SJCRH30 (cell line): ENCODE measurements at places on chromosomes 1 and 21. TPM values are rescaled to one million over a fixed set of nuclear protein-coding genes. Genes with fewer than 3 reads are reported as not detected.

The ZYG11A gene
- 0.03 and 0.22 TPM in 2 replicates for total RNA-seq

The TMIGD3 gene
- total RNA-seq = not detected in 2 replicates

The PCSK9 gene
- total RNA-seq = 0.15 and 0.22 TPM in 2 replicates

The AK2 gene
- total RNA-seq = 279 and 283 TPM in 2 replicates

The TNFAIP8L2 gene
- total RNA-seq = not detected in 2 replicates

The ANP32E gene
- total RNA-seq = 85.9 and 92.1 TPM in 2 replicates

The SLC35F3 gene
- total RNA-seq = not detected in 2 replicates

The TFAP2E gene
- total RNA-seq = 9.8 and 10.9 TPM in 2 replicates

The HSPA6 gene
- total RNA-seq = 0.13 and 0.18 TPM in 2 replicates

The KCNK1 gene
- total RNA-seq = not detected in 2 replicates

The NBPF6 gene
- 0.63 and 0.69 TPM in 2 replicates for total RNA-seq

GRCh38 chr1:84403347-84403746, 5.1 kb downstream of the DNASE2B start:
- no peak for DNase-seq
- no peak overlapping the region for H3K4me3 ChIP-seq
- no peaks in the 10 kb centered on the region for H3K36me3 ChIP-seq
- no peak overlapping the region for H3K27ac ChIP-seq

GRCh38 chr1:23896491-23896890, 16.7 kb downstream of the CNR2 start:
- H3K4me1 ChIP-seq = no peaks in the 10 kb centered on the region
- no peaks in the 10 kb centered on the region for H3K36me3 ChIP-seq
- H3K27me3 ChIP-seq = peaks cover 14% of the 10 kb centered on the region; the same call in 1 of the 2 replicates
- H3K27ac ChIP-seq = no peak overlapping the region

- DNase-seq = no peak
- no peak overlapping the region for H3K27ac ChIP-seq
- peaks cover 11% of the 10 kb centered on the region; the same call in 1 of the 2 replicates for H3K36me3 ChIP-seq
- H3K4me1 ChIP-seq = no peaks in the 10 kb centered on the region
Measured at GRCh38 chr1:9766759-9767442, 56.9 kb downstream of the CLSTN1 start.

- H3K27ac ChIP-seq = peak overlapping the region; percentile 16; the same call in 1 of the 2 replicates
- peaks cover 22% of the 10 kb centered on the region for H3K4me1 ChIP-seq
- H3K27me3 ChIP-seq = no peaks in the 10 kb centered on the region
- H3K36me3 ChIP-seq = no peaks in the 10 kb centered on the region
- DNase-seq = no peak
Measured at GRCh38 chr21:36423771-36424433, 38.7 kb downstream of the CHAF1B start.

DNA sequence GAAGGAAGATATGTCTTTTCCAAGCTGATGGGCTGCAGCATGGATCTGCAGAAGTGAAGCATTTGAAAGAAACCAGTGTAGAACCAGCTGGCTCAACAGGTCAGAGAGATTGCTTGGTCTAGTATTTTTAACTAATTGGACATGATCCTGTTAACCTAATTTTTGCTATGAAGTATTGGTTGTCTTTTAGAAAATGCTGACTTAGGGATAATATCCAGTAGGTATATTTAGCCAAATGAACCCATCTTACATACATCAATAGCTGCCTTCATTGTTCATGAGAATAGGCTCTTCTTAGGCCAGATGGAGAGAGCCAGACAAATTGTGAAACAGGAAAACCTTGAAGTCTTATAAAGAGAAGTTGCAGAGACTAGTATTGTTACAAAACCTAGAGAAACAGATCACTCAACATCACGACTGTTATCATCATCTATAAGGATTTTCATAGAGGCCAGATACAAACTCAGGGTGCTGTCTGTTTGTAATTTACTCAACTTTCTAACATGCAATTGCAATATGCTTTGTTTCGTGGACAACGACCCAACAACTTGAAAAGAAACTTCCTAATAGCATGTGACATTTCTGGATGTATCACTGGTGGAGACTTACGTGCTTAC, 148.2 kb downstream of the DISC1 start:
- no peak overlapping the region for H3K27ac ChIP-seq
- no peak overlapping the region for H3K4me3 ChIP-seq
- H3K27me3 ChIP-seq = no peaks in the 10 kb centered on the region
- no peak for DNase-seq
- 0 out of 2 replicates have a peak, but pooled peaks cover 5% of the 10 kb centered on the region for H3K36me3 ChIP-seq

- peaks cover 18% of the 10 kb centered on the region for H3K4me1 ChIP-seq
- H3K27me3 ChIP-seq = no peaks in the 10 kb centered on the region
- H3K36me3 ChIP-seq = no peaks in the 10 kb centered on the region
- no peak for DNase-seq
- no peak overlapping the region for H3K27ac ChIP-seq
Measured at GRCh38 chr1:7326366-7326765, 444.7 kb upstream of the VAMP3 start.

GRCh38 chr21:17758683-17759082, 60.5 kb downstream of the C21orf91 start:
- H3K36me3 ChIP-seq = no peaks in the 10 kb centered on the region
- no peak for DNase-seq
- H3K27me3 ChIP-seq = no peaks in the 10 kb centered on the region
- H3K4me3 ChIP-seq = no peak overlapping the region

DNA sequence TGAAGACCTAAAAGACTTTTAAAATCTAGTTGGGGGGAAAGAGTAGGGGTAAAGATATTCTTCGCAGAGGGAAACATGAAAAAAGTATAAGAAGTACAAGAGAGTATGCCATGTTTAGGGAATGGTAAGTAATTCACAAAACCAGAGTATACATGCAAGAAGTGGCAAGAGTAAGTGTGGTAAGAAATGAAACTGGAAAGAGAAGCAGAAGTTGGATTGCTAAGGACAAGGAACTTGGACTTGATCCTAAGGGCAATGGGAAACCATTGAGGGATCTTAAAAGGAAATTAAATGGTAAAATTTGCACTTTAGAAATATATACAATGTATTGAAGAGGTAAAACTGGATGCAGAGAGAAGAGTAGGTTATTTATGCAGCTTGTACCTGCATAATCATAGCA, 9.2 kb upstream of the ZNF644 start:
- H3K36me3 ChIP-seq = no peaks in the 10 kb centered on the region
- H3K4me1 ChIP-seq = no peaks in the 10 kb centered on the region
- H3K27ac ChIP-seq = no peak overlapping the region
- DNase-seq = no peak
- H3K27me3 ChIP-seq = no peaks in the 10 kb centered on the region

- H3K36me3 ChIP-seq = no peaks in the 10 kb centered on the region
- H3K4me1 ChIP-seq = peaks cover 25% of the 10 kb centered on the region
- no peak for DNase-seq
Measured at GRCh38 chr1:220701974-220702373, 11.8 kb downstream of the C1orf115 start.

DNA sequence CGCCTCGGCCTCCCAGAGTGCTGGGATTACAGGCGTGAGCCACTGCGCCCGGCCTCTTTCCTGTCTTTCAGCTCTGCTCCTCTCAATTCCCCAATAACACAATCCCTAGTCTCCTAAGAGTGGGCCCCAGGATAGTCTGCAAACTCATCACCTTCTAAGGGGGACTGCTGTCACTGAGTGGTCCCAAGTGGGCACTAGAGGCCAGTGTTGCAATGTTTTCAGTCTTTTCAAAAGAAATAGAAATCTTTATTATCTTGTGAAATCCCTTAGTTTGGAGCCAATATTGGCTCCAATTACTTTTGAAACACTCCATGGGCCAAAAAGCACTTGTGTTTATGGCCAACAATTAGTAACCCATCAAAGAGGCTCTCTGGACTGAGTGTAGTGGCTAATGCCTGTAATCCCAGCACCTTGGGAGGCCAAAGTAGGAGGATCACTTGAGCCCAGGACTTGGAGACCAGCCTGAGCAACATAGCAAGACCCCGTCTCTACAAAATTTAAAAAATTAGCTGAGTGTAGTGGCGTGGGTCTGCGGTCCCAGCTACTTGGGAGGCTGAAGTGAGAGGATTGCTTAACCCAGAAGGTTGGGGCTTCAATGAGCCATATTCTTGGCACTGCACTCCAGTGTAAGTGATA, 28.6 kb upstream of the ZNF697 start:
- no peak overlapping the region for H3K27ac ChIP-seq
- DNase-seq = peak; percentile 17
- peaks cover 25% of the 10 kb centered on the region for H3K4me1 ChIP-seq
- H3K4me3 ChIP-seq = no peak overlapping the region
- H3K36me3 ChIP-seq = no peaks in the 10 kb centered on the region

GRCh38 chr1:165897326-165898303, 70.2 kb downstream of the UCK2 start:
- H3K27ac ChIP-seq = peak overlapping the region; percentile 63
- no peaks in the 10 kb centered on the region for H3K27me3 ChIP-seq
- no peak for DNase-seq

DNA sequence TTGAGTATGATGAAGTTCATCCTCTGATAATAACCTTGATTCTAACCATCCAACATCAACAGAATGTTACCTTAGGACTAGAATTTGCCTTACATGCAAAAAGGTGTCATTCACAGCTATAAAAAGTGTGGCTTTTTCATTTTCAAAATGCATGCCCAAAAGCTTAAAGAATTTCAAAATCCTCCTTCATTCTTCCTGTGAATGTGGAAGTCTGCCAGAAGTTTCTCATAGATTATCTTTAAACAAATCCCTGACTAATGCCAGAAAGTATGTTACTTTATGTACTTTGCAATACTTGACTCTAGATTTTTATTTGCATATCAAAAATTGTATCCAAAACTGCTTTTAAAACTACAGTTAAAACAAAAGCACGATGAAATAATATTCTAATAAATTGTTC, 270.6 kb upstream of the ZRANB2 start:
- H3K4me3 ChIP-seq = no peak overlapping the region
- no peak for DNase-seq
- H3K36me3 ChIP-seq = no peaks in the 10 kb centered on the region
- no peaks in the 10 kb centered on the region for H3K27me3 ChIP-seq

- no peaks in the 10 kb centered on the region for H3K4me1 ChIP-seq
- H3K27me3 ChIP-seq = peaks cover 6% of the 10 kb centered on the region
- DNase-seq = no peak
- H3K36me3 ChIP-seq = no peaks in the 10 kb centered on the region
- H3K27ac ChIP-seq = no peak overlapping the region
Measured at GRCh38 chr1:240086726-240087125, 5.0 kb upstream of the FMN2 start.

GRCh38 chr1:25106352-25106751, 126.0 kb downstream of the SYF2 start:
- no peaks in the 10 kb centered on the region for H3K27me3 ChIP-seq
- peak; percentile 35 for DNase-seq
- H3K36me3 ChIP-seq = no peaks in the 10 kb centered on the region

DNA sequence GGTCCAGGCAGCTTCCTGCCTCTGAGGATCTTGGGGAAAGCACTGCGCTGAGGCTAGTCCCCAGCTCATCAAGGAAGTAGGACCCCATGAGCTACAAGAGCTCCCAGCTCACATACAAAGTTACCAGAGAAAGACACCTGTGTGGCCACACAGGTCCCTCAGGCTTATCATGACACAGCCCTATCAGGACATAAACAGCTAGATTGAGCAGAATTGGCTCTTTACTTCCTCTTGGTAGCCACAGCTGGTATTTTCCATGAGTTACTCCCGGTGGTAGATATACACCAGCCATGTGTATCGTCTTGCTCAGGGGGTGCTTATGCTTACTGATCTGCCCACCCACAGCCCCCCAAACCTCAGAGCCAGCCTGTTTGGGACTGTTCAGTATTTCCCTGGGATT, 1.2 kb downstream of the LENEP start:
- no peaks in the 10 kb centered on the region for H3K4me1 ChIP-seq
- H3K27ac ChIP-seq = no peak overlapping the region
- peaks cover 5% of the 10 kb centered on the region; the same call in 1 of the 2 replicates for H3K36me3 ChIP-seq
- DNase-seq = no peak
- no peaks in the 10 kb centered on the region for H3K27me3 ChIP-seq

DNA sequence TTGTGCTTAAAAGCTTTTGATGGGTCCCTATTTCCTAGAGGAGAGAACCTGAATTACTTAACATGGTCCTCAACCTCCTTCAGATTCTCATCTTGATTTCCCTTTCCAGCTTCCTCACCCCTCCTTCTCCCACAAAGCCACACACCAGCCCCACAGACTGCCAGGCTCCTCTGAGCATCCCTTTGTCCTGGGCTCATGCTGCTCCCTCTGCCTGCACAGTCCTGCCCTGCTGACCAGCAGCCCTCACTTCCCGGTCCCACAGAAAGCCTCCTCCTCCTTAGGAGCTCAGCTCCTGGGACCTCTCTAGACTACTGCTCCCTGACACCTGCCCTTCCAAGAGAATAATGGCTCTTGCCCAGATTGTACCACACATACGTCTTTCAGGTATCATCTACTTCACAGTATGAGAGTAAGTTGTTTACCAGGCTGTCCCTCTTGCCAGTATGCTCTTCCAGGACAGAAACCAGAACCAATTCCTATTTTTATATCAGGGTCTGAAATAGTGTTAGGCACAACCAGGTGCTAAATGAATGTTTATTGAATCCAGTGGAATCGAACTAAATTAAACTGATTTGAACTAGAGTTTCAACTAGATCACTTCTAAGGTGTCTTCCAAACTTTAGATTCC, 373.4 kb downstream of the LMX1A start:
- no peaks in the 10 kb centered on the region for H3K4me1 ChIP-seq
- no peak overlapping the region for H3K4me3 ChIP-seq
- no peak overlapping the region for H3K27ac ChIP-seq
- no peaks in the 10 kb centered on the region for H3K27me3 ChIP-seq
